H1 (cell line): ENCODE measurements at places on chromosomes 1 and 21.
A peak's percentile ranks its signal among the peaks of the same experiment; 100 is the strongest.

DNA sequence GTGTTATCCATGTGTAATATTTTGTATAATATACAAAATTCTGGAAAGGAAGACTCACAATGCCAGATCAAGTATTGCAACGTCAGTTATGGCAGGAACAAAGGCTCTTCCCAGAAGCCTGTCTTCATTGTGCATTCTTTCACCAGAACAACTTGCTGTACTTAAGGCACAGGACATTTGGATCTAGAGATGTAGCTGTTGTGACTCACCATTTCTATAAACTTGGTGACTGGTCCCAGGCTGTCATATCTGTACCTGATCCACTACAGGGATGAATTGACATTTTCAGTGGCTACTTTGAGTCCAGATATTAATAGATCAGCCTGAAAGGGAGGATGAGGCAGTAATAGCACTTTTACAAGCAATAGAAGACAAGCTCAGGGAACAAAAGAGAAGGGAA, 299.8 kb downstream of the DISC1 start:
- no peak for DNase-seq

- no peak for DNase-seq
These were observed 25.4 kb upstream of the TENT5C start for GRCh38 chr1:117580436-117580835.

GRCh38 chr21:26844258-26845065, 747 bp downstream of the ADAMTS1 start:
- peak; percentile 71 for DNase-seq

DNA sequence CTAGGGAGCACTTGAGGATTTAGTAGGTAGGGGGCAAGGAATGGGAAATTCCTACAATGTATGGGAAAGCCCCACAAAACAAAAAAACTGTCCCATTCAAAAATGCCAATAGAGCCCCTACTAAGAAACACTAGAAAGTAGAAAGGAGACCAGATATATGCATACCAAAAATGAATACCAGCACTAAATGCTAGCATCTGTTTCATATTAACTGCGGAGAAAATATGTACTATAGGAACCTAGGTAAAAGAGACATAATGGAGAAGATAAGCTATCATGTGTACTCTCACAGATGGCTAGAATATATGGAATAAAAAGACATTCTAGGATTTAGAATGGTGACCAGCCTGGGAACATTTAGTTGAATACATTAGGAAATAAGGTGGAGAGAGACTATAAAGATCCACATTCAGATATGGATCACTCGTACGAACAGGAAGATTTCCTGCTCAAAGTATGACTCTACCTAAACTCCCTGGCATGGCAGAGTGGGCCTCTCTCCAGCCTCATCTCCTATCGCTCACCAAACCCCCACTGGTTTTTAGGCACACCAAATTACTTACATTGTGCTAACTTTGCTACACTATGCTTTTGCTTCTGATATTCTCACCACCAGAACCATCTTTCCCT, 18.3 kb downstream of the ZNHIT6 start:
- DNase-seq: no peak

- DNase-seq: no peak
These were observed 37.3 kb upstream of the LBR start for GRCh38 chr1:225464851-225465792.

DNA sequence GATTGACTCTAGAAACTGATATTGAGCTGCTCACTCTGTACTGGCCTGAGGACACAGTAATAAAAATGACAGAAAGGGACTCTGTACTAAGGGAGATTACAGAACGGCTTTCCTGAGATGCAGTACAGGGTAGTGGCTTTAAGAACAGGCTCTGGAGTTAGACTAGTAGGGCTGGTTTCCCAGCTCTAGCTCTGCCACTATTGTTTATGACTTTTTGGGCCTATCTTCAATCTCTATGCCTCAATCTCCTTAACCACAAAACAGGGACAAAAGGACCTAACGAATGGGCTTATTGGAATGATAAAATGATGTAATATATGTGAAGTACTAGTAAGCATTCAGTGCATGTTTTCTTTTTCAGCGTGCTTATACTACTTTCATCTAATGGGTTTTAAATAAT, 1.4 kb downstream of the DEPDC1 start:
- DNase-seq: no peak

- DNase-seq: no peak
These were observed 16.8 kb upstream of the PLEKHM2 start for GRCh38 chr1:15667362-15667761.

- DNase-seq: no peak
These were observed 29.0 kb upstream of the CFHR4 start for GRCh38 chr1:196858811-196859210.

- no peak for DNase-seq
These were observed 13.6 kb downstream of the TUFT1 start for GRCh38 chr1:151553659-151554058.

DNA sequence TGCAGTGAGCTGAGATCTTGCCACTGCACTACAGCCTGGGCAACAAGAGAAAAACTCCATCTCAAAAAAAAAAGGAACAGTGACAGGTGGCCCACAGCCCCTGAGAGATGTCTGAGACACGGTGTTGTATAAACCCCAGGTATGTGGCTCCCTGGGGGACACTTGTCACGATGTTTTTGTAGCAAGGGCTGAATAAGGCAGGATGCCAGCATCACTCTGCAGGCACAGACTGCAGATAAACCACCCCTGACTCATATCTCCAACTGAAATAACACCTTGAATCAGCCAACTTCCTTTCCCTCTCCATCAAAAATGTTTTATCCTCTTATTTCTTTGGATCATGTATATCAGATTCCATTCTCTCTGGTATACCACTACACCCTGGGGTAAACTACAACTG, 52.5 kb downstream of the NMNAT2 start:
- DNase-seq: no peak

- no peak for DNase-seq
These were observed 7.8 kb downstream of the HEYL start for GRCh38 chr1:39631361-39632322.

DNA sequence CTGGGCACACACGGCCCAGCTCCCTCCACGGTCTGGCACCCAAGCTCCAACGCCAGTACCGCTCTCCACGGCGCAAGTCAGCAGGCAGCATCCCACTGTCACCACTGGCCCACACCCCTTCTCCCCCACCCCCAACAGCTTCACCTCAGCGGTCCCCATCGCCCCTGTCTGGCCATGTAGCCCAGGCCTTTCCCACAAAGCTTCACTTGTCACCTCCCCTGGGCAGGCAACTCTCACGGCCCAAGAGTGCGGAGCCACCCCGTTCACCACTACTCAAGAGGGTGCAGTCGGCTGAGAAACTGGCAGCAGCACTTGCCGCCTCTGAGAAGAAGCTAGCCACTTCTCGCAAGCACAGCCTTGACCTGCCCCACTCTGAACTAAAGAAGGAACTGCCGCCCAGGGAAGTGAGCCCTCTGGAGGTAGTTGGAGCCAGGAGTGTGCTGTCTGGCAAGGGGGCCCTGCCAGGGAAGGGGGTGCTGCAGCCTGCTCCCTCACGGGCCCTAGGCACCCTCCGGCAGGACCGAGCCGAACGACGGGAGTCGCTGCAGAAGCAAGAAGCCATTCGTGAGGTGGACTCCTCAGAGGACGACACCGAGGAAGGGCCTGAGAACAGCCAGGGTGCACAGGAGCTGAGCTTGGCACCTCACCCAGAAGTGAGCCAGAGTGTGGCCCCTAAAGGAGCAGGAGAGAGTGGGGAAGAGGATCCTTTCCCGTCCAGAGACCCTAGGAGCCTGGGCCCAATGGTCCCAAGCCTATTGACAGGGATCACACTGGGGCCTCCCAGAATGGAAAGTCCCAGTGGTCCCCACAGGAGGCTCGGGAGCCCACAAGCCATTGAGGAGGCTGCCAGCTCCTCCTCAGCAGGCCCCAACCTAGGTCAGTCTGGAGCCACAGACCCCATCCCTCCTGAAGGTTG, 97.6 kb downstream of the PIK3R3 start:
- DNase-seq: no peak

DNA sequence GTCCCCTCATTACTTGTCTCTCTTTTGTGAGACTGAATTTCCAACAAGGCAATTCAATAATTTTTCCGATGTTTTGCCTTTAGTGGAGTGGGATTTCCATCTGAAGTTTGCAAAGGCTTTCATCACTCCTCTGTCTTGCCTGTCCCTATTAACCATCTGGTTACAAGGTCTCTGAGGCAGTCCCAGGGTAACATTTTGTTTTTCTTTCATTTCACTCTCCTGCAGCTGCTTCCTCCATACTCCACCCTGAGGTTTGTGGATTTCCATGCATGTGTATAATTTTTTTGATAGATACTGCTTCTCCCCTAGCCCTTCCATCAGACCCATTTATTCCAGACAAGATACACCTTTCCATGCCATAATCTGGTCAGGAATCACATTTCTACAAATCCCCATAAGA, 366.8 kb downstream of the PTBP2 start:
- no peak for DNase-seq

- no peak for DNase-seq
These were observed 124.0 kb downstream of the SIPA1L2 start for GRCh38 chr1:232505884-232506283.

- DNase-seq: no peak
These were observed 74.8 kb downstream of the HLCS start for GRCh38 chr21:36891692-36892091.

- no peak for DNase-seq
These were observed 10.1 kb downstream of the CCDC185 start for GRCh38 chr1:223403184-223403815.

- DNase-seq: no peak
These were observed 197.4 kb downstream of the RRAGC start for GRCh38 chr1:38662126-38662525.

GRCh38 chr21:45160198-45160597, 85.8 kb downstream of the ADARB1 start:
- no peak for DNase-seq

DNA sequence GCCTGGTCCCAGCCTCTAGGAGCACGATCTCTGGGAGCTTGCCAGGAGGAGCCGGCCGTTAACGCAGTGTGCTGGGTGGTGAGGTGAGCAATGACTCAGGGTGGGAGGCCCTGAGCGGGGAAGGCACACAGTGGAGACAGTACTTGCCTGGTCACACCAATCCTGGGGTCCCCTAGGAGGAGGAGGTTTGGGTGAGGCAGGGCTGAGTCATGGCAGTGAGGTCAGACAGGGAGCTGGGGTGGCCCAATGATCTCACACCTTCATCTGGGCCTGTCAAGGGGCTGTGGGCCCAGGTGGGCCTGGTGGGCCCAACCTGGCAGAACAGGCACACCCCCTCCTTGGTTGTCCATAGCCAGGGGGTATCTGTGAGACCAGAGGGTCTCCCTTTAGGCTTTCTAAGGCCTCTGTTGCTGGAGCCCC, 8.6 kb upstream of the EDN2 start:
- no peak for DNase-seq

GRCh38 chr21:38323721-38324531, 67.1 kb downstream of the KCNJ15 start:
- DNase-seq: no peak

GRCh38 chr1:41576620-41577019, 92.1 kb upstream of the EDN2 start:
- no peak for DNase-seq

DNA sequence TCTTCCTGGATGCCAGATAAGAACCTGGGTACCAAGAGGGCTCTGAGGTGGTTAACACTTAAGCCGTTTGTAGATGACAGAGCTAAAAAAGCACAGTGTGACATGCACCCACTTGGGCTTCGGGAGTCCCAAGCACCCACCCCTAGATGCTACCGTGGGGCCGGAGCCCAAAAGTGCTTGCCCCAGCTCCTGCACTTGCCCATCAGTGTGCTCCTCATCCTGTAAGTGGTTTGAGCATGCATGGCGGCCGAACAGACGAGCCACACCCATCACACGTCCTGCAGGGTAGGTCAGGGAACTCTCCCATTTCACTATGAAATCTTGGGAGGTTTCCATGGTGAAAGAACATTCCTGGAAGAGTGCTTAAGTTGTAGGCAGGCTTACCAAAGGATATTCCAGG, 158.9 kb upstream of the TNR start:
- no peak for DNase-seq

- no peak for DNase-seq
These were observed 623.2 kb upstream of the PKN2 start for GRCh38 chr1:88060750-88061491.

DNA sequence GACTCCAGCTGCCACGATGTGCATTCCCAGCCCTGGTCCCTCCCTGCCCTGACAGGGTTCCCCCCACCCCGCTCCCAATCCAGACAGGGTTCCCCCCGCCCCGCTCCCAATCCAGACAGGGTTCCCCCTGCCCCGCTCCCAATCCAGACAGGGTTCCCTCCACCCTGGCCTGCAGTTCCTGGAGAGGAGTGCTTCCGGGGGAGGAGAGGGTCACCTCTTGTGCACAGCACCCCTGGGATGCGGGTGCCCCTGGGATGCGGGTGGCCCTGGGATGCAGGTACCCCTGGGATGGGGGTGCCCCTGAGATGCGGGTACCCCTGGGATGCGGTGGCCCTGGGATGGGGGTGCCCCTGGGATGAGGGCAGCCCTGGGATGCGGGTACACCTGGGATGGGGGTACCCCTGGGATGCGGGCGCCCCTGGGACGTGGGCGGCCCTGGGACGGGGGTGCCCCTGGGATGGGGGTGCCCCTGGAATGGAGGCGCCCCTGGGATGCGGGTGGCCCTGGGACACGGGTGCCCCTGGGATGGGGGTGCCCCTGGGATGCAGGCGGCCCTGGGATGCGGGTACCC, 36.7 kb upstream of the SLC19A1 start:
- no peak for DNase-seq

DNA sequence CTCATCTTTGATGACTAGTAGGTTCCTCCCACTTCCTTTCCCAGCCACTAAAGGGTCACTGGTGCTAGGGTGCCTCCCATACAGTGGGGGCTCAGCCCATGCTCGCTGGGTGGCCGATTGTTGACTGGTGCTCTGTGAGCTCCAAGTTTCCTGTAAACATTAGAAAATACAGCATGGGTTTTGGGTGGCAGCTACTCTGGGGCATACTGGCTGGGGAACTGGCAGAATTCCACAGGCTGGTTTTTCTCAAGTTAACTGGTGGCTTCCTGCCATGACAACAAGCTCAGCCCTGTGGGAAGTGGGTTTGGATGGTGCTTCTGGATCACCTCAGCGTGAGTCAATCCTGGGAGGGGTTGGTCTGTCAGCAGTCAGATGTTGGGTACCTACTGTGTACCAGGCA, 28.7 kb upstream of the CRNN start:
- DNase-seq: no peak

DNA sequence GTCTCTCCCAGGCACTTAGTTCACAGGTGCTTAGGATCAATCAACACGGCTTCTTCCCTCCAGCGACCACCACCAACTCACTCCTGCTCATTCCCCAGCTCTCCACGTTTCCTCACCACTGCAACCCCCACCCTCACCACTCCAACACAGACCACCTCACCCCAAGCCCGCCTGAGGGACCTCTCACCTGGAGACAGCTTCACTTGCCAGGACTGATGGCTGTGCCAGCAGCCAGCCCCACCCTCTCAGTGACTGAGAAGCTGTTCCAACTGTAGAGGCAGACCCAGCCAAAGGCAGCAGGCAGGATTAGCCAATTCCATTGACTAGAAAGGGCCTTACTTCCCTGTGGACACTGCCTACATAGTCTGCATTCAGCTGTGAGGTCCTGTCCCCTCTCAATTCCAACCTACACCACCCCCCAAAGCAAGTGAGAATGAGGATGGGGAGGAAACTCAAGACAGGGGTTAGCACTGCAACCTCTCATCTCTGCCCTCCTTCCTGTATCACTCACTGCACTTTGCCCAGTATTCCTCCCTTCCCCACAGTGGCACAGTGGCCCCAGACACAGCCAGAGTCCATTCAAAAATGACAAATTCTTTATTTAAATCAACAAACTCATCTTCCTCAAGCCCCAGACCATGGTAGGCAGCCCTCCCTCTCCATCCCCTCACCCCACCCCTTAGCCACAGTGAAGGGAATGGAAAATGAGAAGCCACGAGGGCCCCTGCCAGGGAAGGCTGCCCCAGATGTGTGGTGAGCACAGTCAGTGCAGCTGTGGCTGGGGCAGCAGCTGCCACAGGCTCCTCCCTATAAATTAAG, 7.6 kb downstream of the TAGLN2 start:
- no peak for DNase-seq
